Astrocyte of the cerebellum (primary cell): ENCODE measurements at places on chromosomes 1 and 21.

GRCh38 chr1:213159376-213159775 is 108.3 kb downstream of the RPS6KC1 start:
- DNase-seq: no peak

GRCh38 chr1:210445931-210446330 is 117.2 kb downstream of the HHAT start:
- no peak for DNase-seq

GRCh38 chr1:201324306-201324705 is 41.0 kb downstream of the PKP1 start:
- no peak for DNase-seq

GRCh38 chr1:57118948-57119603 is 153.3 kb upstream of the C8B start:
- no peak for DNase-seq

DNA sequence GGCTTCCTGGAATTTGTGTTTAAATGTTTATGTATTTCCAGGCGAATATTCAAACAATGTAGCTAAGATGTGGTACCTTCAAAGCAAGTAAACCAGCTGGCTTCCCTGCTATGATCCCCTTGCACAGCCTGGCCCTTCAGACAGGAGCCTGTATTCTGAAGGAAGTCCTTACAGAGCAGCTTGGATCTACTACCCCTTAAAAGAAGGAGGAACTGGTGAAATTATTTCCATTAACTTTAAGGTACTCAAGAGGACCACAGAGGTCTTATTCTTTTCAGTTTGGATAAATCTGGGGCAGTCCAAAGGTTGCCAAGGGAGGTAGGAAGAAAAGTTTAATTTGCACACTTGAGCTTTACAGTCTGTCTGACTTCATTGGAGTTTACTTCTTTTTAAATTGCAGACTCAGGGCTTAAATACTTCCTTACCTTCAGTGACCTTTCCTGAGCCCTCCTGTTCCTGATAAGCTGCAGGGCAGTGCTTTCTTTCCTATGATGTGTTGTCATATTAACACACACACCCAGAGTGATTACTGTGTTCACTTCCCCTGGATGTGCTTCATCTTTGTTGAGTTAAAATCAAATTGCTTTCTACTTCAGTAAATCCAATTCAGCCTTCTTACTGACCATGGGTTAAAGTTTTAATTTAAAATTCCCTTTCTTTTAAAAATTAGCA is 40.5 kb downstream of the DISC1 start:
- DNase-seq: no peak

DNA sequence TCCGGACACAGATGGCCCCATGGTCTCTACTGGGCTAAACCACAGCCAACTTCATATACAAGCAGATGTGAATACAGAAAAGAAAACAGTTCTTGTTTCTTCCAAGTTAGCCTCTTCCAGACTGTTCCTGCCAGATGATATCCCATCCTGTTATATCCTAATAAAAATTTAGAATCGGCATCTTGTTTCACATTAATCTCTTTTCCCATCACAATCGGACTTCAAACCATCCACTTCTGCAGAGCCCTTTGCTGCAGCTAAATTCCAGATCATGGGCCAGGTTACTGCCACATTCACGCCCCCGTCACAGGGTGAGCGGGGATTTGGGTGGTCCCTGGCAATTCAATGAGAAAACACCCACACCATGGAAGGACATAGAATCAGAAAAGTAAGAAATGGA is 57.2 kb downstream of the NPHP4 start:
- no peak for DNase-seq

GRCh38 chr21:35113064-35113463 is 64.0 kb upstream of the RUNX1 start:
- DNase-seq: no peak

DNA sequence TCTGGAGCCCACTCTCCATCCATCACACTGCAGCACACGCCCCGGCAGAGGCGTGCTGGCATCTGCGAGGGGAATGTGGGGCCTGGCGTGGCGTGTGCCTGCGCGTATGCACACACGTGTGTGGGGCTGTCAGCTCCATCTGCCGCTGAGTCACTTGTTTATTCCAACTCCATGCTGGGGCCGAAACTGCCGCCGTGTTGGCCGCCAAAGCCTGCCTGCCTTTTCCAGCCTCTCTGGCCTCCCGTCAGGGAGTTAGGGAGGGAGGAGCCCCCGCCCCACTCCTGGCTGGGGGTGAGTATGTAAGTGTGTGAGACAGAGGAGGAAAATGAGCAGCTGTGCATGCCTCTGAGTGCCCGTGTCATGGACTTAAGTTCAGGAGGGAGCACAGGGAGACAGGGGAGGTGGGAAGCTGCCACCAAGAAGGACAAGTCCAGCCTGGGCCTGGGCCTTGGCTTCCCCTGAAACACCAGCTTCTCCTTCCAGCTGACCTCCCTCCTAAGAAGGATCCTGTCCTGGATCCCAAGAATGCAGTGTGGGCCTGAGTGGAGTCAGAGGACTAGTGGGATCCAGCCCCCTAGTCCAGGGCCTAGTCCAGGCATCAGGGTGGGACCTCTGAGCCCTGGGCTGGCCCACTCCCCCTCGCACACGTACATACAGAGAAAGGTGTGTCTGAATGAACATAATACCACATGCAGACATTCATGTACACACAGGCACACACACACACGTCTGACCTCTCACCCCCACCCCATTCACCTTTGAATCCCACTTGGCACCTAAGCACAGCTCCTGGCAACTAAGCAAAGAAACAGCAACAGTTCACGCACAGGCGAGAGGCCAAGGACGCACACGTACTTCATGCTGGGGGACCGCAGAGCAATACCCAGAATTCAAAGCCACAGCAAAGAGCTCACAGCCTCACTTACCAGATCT is 24.7 kb downstream of the MEF2D start:
- peak; percentile 27 for DNase-seq

DNA sequence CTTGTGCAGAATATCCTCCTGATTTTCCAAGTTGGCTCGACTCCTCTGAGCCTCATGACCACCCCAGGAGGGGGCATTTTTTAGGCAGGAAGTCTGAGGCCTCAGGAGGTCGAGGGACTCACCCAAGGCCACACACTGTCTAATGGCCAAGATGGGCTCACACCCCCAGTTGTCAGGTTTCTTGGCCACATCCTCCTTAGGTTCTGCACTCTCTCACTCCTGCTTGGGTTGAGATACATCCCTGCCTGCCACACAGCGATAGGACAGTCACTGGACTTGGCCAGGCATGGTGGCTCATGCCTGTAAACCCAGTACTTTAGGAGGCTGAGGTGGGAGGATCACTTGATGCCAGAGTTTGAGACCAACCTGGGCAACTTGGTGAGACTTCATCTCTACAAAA is 4.6 kb downstream of the CA6 start:
- DNase-seq: no peak

DNA sequence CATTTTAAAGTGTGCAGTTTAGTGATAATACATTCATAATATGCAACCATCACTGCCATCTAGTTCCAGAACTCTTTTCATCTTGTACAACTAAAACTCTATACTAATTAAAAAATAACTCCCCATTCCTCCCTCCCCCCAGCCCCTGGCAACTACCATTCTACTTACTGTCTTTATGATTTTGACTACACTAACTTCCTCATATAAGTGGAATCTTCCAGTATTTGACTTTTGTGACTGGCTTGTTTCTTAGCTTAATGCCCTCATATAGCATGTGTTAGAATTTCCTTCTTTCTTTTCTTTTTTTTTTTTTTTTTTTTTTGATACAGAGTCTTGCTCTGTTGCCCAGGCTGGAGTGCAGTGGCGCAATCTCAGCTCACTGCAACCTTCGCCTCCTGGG is 1.4 kb upstream of the NVL start:
- no peak for DNase-seq

DNA sequence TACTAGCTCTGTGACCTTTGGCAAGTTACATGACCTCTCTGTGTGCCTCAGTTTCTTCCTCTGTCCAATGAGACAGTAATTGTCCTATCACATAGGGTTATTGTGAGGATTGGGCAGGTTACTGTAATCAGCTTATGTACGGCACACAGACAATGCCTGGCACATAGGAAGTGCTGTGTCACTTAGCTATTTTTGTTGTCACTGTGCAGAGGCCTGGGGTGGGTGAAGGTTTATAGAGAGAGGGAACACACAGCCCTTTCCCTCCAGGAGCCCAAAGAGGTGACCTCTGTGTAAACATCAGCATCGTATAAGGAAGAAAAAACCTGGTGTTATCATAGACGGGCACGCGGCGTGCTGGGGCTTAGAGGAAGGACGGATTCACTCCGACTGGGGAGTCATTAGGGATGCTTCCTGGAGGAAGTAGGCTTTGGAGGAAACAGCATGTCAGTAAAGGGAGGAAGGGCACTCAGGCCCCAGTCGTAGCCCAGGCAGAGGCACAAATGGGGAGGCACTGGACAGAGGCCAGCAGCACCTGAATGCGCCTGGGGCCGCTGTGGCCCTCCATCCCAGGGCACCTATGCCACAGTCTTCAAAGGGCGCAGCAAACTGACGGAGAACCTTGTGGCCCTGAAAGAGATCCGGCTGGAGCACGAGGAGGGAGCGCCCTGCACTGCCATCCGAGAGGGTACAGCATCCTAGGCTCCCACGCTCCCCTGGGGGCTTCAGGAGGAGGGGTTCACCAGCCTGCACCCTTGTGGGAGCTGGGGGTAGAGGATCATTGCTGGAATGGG is 21.2 kb downstream of the CDK18 start:
- no peak for DNase-seq

DNA sequence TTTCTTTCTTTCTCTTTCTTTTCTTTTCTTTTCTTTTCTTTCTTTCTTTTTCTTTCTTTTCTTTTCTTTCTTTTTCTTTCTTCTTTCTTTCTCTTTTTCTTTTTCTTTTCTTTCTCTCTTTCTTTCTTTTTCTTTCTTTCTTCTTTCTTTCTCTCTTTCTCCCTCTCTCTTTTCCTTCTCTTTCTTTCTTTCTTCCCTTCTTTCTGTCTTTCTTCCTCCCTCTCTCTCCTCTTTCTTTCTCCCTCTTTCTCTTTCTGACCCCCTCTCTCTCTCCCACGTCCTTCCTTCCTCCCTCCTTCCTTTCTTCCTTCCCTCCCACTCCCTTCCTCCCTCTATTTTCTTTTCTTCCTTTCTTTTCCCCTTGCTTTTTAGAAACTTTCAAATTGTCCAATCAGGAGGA is 333.6 kb downstream of the PAPPA2 start:
- no peak for DNase-seq

DNA sequence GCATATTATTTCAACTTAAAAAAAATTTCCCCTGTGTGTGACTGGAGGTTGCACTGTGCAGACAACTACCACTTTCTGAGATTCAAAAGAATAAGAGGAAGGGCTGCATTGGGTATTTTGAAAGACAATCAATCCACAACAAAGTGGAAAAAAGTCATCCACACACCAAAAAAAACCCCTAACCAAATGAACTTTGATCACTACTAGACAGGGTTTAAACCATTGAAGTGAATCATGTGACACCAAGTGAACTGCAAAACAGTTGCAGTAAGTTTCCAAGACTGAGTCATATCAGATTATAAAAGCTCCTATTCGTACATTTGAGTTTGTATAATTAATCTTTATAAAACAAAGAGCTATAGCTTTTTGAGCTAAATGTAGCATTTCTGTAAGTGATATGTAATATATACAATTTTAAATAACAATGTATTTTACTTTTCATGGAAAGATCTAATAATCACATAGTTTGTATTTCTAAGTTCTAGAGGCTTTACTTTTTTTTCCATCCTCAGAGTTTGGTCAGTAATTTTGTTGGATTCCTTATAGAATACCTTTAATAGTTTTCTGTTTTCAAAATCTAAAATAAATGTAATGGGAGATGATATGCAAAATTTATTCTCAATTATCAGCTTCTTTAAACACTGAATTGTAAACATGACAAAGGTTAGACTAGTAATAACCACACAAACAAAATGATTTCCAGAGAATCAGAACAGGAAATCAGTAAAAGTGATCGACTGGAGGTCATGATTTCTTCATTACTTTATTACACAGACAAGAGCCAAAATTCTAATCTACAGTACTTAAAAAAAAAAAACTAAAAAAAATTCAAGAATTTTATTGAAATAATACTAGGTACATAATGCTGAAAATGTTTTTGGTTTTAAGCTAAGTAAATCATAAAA is 50.5 kb upstream of the GFI1 start:
- no peak for DNase-seq

DNA sequence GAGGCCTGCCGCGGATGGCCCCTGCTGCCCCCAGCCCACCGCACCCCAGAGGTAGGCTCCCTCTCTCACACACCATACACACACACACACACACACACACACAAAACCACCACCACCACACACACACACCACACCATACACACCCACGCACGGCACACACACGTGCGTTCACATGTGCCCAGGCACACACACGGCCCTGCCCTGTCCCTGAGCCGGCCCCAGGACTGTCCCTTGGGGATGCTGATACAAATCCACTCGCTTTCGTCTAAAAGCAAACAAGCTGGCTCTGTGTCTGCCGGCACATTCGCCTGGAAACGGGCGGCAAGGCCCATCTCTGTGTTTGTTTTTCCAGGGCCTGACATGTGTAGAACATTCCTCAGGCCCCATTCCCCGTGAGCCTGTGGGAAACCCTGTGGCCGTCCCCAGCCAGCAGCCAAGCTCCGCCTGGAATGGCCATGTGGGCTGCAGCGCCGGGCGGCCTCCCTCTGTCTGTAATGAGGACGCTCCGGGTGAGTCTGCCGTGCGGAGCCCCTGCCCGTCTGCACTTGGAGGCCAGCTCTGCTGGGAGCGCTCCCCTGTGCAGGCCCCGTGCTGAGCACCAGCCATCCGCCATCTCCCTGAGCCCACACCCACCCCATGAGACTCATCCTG is 67.4 kb downstream of the DMRTB1 start:
- peak; percentile 52 for DNase-seq

GRCh38 chr1:14236097-14236496 is 362.4 kb upstream of the KAZN start:
- no peak for DNase-seq

GRCh38 chr1:2277741-2278488 is 49.8 kb downstream of the SKI start:
- no peak for DNase-seq

- DNase-seq: no peak
These were observed 97.2 kb downstream of the TBX15 start for GRCh38 chr1:118890851-118891384.

- DNase-seq: no peak
These were observed 8.3 kb downstream of the MCOLN2 start for GRCh38 chr1:84988588-84988987.

- DNase-seq: no peak
These were observed 48.3 kb upstream of the LBR start for GRCh38 chr1:225476100-225476511.

GRCh38 chr1:3332043-3332442 is 122.4 kb upstream of the ARHGEF16 start:
- DNase-seq: no peak

GRCh38 chr1:202597090-202597761 is 113.0 kb downstream of the SYT2 start:
- DNase-seq: no peak

GRCh38 chr1:97084546-97084945 is 363.0 kb downstream of the PTBP2 start:
- DNase-seq: no peak
